ENCODE measurements at places on chromosomes 12 and 14.
A peak's percentile ranks its signal among the peaks of the same experiment; 100 is the strongest.

- no peak for DNase-seq
These were observed 24.3 kb upstream of the PCNX1 start for GRCh38 chr14:70882776-70883492.

DNA sequence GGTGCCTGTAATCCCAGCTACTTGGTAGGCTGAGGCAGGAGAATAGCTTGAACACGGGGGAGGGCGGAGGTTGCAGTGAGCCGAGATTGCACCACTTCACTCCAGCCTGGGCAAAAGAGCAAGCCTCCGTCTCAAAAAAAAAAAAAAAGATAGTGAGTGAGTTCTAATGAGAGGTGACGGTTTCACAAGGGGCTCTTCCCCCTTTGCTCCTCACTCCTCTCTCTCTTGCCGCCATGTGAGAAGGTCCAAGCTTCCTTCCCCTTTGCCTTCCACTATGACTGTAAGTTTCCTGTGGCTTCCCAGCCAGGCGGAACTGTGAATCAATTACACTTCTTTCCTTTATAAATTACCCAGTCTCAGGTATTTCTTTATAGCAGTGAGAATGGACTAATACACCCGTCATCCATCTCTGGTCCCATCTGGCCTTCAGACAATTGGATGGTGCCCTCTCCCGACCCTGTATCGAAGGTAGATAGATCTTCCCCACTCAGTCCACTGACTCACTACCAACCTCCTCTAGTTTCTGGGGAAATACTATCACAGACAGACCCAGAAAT is 27.0 kb upstream of the RCOR1 start:
- no peak for DNase-seq

- DNase-seq, result no peak
These were observed 42.6 kb upstream of the KRR1 start for GRCh38 chr12:75553836-75554555.

- no peak for DNase-seq
These were observed 96.1 kb downstream of the PLXNC1 start for GRCh38 chr12:94244165-94245133.

DNA sequence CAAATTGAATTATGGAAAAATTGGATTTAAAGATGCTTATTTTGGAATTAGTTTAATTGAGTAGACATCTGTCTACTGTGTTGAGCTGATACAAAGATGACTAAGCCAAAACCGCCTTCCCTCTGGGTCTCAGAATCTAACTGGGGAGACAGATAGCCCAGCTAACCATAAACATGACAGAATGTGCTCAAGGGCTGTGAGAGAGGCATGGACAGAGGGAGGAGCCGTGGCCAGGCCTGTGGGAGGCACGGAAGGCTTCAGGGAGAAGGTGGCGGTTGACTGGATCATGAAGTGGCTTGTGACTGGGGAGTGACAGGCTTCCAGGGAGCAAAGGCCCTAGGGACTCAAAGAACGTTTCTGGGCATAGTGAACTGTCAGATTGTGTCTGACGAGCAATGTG is 74.6 kb downstream of the DACT1 start:
- DNase-seq, result no peak

- no peak for DNase-seq
These were observed 1.3 kb downstream of the TRAF3 start for GRCh38 chr14:102778338-102779083.

DNA sequence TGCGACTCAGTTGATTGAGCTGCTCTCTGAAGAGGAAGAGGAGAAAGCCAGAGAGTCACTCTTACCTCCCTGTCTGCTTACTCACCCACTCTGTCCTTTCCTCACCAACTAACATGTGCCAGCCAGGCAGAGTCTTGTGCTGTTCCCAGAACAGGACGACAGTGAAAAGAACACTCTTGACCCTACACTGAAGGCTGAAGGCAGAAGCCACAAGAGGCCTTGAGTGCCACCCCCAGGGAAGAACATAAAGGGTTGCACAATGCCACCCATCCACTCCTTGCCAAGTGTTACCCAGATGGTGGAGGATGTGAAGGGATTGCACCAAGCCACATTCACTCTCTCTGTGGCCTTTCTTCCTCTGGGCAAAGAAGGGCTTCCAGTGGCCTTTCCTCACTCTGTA is 12.8 kb downstream of the ABHD4 start:
- DNase-seq, result no peak

DNA sequence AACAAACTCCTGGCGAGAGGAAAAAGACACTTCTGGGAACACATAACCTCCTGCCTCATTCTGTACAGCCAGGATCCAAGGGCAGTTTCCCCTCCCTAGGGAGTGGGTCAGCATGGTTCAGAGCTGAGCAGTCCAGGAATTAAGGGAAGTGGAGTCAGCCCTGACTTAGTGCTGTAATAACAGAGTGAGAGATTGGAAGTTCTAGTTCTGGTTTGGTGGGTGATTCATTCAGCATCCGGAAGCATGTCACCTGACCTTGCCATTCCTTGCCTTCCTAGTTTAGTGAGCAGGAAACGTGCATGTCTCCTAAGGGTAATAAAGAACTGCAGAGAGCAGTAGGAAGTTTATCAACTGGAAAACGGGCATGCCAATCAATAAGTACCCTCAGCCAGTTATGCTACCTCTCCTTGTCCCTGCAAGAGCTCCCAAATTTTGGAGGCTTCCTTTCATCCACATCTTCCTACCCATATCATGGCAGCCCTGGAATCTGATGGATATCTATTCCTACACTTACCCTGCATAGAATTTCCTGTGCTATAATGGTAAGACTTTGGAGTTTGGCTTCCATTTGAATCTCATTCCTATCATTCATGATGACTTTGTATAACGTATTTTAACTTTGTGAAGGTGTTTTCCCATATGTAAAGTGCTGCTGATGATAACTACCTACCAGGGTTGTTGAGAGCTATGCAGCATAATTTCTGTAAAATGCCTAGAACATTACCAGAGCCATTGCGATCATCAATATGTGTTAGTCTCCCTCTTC is 28.5 kb upstream of the MAGOHB start:
- DNase-seq, result no peak

DNA sequence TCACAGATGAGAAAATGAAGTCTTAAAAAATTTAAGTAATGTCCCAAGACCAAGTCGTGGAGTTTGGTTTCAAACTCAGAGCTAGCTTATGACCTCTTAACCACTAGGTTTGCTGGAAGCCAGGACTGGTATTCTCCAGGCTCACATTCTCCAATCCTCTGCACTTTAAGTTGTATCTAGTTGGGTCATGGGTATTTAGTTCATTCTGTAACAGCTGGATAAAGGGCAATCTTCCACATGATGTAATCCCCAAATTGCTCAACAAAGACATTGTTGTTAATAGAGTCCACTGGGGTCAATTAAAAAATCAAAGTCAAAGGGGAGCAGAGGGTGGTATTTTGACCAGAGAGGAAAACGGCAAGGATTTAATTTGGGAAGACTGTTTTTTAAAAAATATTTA is 17.8 kb upstream of the GAS2L3 start:
- DNase-seq, result no peak

GRCh38 chr12:46627686-46628085 is 198.1 kb downstream of the SLC38A4 start:
- no peak for DNase-seq

GRCh38 chr12:33349791-33350190 is 89.8 kb downstream of the SYT10 start:
- no peak for DNase-seq

DNA sequence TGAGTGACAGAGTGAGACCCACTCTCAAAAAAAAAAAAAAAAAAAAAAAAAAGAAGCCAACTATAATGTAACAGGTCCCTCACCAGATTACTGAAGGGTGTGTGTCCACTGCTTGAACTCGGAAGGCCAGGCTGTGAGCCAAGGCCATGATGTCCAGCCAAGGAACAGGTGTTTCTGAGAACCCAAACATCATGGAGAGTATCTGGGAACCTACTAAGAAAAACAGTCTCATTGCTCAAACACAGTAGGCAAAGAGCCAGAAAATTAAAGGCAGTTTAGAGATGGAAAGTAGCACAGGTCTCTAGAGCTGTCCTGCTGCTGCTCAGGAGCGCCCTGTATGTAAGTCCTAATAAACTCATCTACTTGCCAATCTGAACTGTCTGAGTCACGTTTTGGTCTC is 12.5 kb upstream of the MAP4K5 start:
- no peak for DNase-seq

DNA sequence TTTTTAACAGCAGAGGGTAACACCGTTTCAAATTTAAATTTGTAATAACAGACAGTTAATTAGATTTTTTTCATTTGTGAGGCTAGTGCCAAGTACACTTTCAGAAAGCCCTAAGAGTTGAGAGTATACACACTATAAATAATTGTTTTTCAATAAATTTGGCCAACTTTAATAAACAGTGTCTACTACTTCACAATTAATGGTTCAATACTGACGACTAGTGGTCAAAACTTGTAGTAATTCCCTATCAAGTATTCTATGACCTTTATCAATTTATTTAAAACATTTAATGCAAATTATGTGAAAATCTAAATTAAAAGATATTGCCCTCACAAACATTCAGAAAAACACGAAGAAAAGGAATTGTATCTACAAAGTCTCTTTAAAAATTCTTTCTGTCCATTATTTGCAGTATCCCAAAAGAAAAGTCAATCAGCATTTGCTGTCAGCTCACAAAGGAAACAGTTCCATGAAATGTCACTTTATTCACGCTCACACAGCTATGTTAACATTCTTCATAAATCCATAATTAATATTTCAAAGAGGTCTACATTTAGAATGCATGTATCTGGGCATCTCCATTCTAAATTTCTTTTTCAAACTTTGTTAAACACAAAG is 91.2 kb downstream of the CEP128 start:
- no peak for DNase-seq

DNA sequence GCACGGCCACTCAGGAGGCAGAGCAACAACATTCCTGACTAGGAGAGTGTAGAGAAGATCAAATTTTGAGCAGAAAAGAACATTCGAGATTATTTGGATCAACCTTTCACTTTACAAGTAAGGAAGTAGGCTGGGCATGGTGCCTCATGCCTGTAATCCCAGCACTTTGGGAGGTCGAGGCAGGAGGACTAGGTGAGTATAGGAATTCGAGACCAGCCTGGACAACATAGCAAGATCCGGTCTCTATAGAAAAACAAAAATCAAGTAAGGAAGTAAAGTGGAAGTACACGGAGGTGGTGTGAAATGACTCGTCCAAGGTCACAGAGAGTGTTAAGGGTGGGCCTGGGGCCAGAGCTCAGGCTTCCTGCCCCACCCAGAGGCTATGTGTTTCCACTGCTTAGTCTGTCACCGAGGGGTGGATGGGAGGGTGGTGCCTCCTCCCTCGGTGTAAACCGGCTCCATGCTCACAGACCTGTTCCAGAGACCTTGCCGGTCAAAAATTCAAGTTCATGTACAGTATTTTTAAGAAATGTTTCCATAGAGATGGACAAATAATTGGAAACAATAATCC is 51.9 kb downstream of the MAP1LC3B2 start:
- no peak for DNase-seq

- DNase-seq, result no peak
These were observed 8.1 kb upstream of the EIF2S3B start for GRCh38 chr12:10497602-10498001.

DNA sequence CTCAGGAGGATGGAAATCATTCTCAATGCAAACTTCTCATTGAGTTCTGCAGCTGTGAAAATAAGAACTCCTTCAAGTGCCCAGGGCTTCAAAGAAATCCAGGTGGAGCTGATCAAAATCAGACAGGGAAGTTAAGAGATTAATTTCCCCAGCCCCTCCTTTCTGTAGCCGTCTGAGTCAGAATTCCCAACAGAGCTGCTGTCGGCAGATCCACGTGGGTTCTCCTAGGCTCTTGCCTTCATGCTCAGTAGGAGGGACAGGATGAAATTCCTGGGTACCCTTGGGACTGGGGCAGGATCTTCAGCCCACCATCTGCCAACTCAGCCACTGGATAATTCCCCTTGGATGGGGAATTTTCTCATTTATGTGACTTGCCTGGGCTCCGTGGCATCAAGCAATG is 13.3 kb downstream of the TGFB3 start:
- DNase-seq, result no peak

DNA sequence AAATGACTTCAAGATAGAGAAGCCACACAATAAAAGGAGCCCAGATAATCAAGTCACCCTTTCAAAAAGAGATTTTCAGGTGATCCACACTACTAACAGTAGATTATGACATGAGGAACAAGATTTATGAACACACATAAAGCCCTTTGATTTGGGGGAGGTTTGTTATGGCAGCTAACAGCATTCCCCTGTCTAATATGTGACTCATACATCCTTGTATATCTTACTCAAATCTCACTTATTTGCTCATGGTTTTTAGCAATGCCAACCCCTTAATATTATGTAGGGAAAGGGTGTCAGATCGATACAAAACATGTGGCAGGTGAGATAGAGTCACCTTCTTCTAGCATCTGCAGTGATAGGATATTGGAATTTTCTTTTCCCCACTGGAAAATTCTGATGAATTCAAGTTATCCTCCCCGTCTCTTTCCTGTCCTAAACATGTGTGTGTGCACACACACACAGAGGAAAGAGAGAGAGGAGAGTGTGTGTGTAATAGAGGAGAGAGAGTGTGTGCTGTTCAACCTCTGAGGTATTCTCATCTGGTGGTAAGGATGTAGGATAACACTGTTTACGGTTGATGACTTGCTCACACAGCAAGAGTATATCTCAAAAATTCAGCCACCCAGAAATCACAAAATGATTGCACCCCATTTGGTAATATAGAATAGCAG is 319.9 kb downstream of the KCNC2 start:
- no peak for DNase-seq

GRCh38 chr12:68176257-68176656 is 16.7 kb upstream of the IFNG start:
- peak; percentile 20 for DNase-seq

- no peak for DNase-seq
These were observed 6.3 kb downstream of the TESC start for GRCh38 chr12:117092886-117093285.

DNA sequence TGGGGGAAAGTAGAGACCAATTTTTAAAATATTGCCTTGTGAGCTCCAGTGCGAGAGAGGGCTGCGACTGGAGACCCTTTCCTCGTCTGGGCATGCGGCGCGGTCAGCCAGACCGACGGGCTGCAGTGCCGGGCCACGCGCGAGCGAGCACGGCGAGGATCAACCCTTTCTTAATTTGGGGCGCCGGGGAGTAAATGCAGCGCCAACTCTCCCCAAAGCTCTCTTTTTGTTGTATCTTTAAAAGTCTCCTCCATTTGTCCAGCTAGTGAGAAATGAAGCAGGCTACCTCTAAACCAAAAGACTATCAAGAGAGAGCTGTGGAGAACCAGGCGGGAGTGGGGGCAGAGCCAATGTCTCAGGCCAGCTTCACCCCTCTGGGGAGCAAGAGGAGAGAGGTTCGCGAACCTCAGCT is 1.4 kb downstream of the SIX1 start:
- no peak for DNase-seq

DNA sequence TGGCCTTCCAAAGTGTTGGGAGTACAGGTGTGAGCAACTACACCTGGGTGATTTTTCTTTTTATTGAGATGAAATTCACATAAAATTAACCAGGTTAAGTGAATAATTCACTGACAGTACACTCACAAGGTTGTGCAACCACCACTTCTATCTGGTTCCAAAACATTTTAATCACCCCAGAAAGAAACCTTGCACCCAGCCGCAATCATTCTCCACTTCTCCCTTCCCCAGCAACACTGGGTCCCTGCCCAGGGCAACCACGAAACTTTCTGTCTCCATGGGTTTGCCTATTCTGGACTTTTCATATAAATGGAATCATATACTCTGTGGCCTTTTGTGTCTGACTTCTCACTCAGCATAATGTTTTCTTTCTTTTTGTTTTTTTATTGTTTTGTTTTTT is 26.3 kb upstream of the MLXIP start:
- DNase-seq, result no peak

Measured in DMS153 (cell line).